ENCODE measurements at places on chromosomes 12 and 14. TPM values are rescaled to one million over a fixed set of nuclear protein-coding genes. Genes with fewer than 3 reads are reported as not detected.
A peak's percentile ranks its signal among the peaks of the same experiment; 100 is the strongest.

- no peaks in the 10 kb centered on the region for H3K27me3 ChIP-seq
- H3K36me3 ChIP-seq: no peaks in the 10 kb centered on the region
- no peak overlapping the region for H3K4me3 ChIP-seq
These were observed 36.2 kb upstream of the ATP2A2 start for GRCh38 chr12:110244829-110245228.

- DNase-seq: peak; percentile 24
- H3K27ac ChIP-seq: peak overlapping the region; percentile 81
- H3K4me3 ChIP-seq: peak overlapping the region; percentile 57
- no peaks in the 10 kb centered on the region for H3K36me3 ChIP-seq
- H3K4me1 ChIP-seq: peaks cover 35% of the 10 kb centered on the region
- H3K27me3 ChIP-seq: no peaks in the 10 kb centered on the region
These were observed 495 bp downstream of the ADIPOR2 start for GRCh38 chr12:1691123-1692007.

- no peak for DNase-seq
- H3K36me3 ChIP-seq: no peaks in the 10 kb centered on the region
- no peak overlapping the region for H3K4me3 ChIP-seq
- H3K27me3 ChIP-seq: no peaks in the 10 kb centered on the region
- no peaks in the 10 kb centered on the region for H3K4me1 ChIP-seq
- H3K27ac ChIP-seq: no peak overlapping the region
These were observed 877.1 kb downstream of the C12orf50 start for GRCh38 chr12:87152075-87152474.

DNA sequence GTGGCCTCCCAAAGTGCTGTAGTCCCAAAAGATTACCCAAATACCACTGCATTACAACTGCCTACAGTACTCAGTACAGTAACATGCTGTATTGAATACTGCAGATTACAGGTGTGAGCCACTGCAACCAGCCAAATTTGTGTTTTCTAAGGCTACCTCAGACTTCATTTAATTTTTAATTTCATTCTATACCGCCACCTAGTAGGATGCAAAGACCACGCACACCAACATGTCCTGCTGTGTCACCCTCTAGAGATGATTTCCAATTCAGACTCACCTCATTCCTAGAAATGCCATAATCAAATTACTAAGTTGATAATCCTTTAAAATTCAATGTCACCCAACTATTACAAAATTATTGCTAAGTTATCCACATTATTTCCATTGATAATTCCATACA, 15.1 kb downstream of the DICER1 start:
- H3K27ac ChIP-seq: peak overlapping the region; percentile 79
- H3K4me3 ChIP-seq: no peak overlapping the region
- no peak for DNase-seq
- H3K27me3 ChIP-seq: no peaks in the 10 kb centered on the region
- no peaks in the 10 kb centered on the region for H3K36me3 ChIP-seq

GRCh38 chr14:92585981-92586937, 72.7 kb downstream of the RIN3 start:
- H3K27me3 ChIP-seq: no peaks in the 10 kb centered on the region
- H3K4me1 ChIP-seq: peaks cover 39% of the 10 kb centered on the region
- DNase-seq: peak; percentile 83
- no peak overlapping the region for H3K4me3 ChIP-seq

- H3K4me1 ChIP-seq: no peaks in the 10 kb centered on the region
- no peak overlapping the region for H3K4me3 ChIP-seq
- H3K36me3 ChIP-seq: no peaks in the 10 kb centered on the region
- no peaks in the 10 kb centered on the region for H3K27me3 ChIP-seq
- DNase-seq: no peak
These were observed 73.2 kb downstream of the SLC2A13 start for GRCh38 chr12:40032433-40033241.

DNA sequence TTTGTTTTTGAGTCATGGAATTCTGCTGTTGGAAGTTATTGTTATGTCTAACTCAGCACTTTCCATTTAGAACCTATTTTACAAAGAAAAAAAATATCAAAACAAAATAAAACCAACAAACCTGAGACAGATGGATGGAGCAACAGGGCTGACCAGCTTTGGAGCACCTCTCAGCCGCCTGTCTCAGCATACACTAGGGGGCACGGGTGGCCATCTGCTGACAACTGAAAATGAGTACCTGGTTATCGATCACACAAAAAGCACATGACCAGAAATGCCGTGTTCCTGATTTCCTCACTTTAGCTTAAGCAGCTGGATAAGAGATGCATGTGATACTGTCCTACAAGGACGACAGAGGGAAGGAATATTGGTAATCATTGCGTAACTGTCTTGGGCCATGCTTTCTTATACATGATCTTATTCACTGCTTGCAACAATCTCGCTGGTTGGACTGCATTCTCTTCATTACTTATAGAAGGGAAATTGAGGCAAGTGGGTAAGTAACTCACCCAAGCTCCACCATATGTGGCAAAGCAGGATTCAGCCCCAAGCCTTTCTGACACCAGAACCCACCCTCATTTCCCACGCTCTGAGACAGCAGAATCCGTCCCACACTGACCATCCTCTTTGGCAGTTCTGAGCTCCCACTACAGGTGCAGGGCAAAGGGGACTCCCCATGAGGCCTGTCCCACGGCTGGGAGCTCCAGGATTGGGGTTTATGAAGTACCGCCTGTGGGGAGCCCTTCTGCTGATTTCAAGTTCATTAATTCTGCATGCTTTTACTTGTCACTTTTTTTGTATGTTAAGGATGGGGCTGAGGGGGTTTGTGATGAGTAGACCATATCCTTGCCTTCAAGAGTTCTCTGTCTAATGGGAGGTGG, 43.5 kb downstream of the C14orf132 start:
- DNase-seq: no peak
- H3K4me3 ChIP-seq: no peak overlapping the region
- no peaks in the 10 kb centered on the region for H3K27me3 ChIP-seq
- H3K36me3 ChIP-seq: no peaks in the 10 kb centered on the region
- H3K4me1 ChIP-seq: no peaks in the 10 kb centered on the region
- H3K27ac ChIP-seq: no peak overlapping the region

DNA sequence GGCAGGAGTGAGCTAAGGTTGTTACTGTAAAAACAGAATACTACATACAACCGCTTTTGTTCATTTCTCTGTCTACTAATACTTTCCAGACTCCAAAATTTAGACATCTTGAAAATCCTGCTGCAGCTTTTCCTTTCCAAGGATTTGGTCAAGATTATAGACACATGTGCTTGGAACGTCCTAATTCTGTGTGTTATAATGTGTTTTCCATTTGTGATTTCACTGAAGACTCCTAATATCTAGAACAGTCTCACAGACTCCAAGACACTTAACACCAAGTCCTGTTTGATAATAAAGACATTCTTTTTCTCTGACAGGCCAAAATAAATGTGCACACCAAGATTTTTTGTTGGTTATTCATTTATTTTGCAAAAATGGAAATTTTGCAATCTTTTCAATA, 41.8 kb upstream of the TMTC2 start:
- H3K36me3 ChIP-seq: no peaks in the 10 kb centered on the region
- H3K4me1 ChIP-seq: no peaks in the 10 kb centered on the region
- no peak overlapping the region for H3K27ac ChIP-seq
- no peaks in the 10 kb centered on the region for H3K27me3 ChIP-seq
- no peak for DNase-seq

DNA sequence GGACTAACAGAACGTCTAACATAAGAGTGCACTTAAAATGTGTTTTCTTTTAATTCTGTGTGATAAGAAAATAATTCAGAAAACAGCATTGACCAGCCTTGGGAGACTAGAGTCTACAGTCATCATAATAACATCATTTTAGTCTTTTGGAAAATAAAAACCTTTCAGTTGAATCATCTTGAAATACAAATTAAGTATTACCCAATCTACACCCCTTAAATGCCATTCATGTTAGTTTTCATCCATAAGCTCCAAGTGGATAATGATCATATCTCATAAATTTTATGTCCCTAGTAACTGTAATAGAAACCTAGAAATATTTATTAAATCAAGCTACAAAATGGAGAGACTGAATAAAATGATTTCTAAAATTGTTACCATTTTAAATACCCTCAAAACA, 32.4 kb downstream of the EPS8 start:
- H3K27ac ChIP-seq: no peak overlapping the region
- no peaks in the 10 kb centered on the region for H3K36me3 ChIP-seq
- no peak overlapping the region for H3K4me3 ChIP-seq

GRCh38 chr12:122012184-122012583, 9.5 kb upstream of the BCL7A start:
- H3K4me3 ChIP-seq: no peak overlapping the region
- no peak for DNase-seq
- no peak overlapping the region for H3K27ac ChIP-seq
- peaks cover 23% of the 10 kb centered on the region for H3K4me1 ChIP-seq
- no peaks in the 10 kb centered on the region for H3K36me3 ChIP-seq
- H3K27me3 ChIP-seq: no peaks in the 10 kb centered on the region

DNA sequence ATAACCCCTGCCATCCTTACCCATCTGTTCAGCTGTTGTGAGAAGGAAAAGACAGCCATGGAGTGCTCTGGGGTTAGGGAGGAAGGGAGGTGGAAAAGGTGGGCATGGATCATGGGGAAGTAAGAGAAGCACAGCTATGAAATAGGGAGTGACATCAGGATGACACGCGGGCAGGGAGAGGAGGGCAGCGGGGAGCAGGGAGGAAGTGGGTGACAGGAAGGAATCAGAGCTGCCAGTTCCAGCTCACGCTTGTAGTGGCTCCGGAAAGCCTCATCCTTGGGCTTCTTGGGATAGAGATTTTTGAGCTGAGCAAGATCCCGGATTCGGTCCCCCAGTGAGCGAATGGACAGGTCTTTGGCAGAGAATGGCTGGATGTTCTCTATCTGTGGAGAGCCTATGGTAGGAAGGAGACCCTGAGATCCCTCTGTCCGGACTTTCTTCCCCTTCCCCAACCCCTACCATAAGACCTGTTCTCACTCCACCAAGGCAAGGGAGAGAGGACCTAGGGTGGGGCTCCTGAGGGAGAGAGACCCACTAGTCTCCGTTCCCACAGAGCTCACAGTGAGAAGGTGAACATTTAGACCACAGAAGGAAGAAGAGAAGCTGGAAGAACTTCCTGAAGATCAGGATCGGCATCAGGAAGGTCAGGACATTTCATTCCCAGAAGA, 10.3 kb downstream of the NAB2 start:
- peaks cover 12% of the 10 kb centered on the region for H3K4me1 ChIP-seq
- no peaks in the 10 kb centered on the region for H3K27me3 ChIP-seq
- no peak overlapping the region for H3K4me3 ChIP-seq
- H3K27ac ChIP-seq: no peak overlapping the region
- no peak for DNase-seq
- peaks cover 92% of the 10 kb centered on the region for H3K36me3 ChIP-seq

DNA sequence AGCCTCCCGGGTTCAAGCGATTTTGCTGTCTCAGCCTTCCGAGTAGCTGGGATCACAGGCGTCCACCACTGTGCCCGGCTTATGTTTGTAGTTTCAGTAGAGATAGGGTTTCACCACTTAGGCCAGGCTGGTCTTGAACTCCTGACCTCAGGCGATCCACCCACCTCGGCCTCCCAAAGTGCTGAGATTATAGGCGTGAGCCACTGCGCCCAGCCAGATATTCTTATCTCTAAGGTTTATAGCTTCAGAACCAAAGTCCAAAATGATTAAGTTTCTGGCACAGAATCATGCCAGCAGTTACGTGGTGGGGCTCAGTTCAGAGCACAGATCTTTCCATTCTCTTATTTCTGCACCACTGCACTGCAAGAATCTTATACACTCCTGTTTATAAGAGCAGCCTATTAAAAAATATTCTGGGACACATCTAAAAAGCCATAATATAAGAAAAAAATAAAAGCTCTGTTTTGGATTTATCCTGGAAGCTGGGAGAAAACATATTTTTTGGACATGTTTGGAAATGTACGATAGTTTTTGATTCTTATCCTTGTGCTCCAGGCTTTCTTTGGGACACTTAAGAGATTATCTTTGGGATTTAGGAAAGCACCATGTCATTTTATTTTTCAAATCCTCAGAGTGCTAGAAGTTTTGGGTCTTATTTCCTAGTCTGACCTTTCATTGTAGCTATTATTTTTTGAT, 129.6 kb downstream of the LMNTD1 start:
- H3K4me3 ChIP-seq: no peak overlapping the region
- no peak overlapping the region for H3K27ac ChIP-seq
- DNase-seq: no peak
- no peaks in the 10 kb centered on the region for H3K4me1 ChIP-seq
- H3K36me3 ChIP-seq: no peaks in the 10 kb centered on the region
- no peaks in the 10 kb centered on the region for H3K27me3 ChIP-seq

DNA sequence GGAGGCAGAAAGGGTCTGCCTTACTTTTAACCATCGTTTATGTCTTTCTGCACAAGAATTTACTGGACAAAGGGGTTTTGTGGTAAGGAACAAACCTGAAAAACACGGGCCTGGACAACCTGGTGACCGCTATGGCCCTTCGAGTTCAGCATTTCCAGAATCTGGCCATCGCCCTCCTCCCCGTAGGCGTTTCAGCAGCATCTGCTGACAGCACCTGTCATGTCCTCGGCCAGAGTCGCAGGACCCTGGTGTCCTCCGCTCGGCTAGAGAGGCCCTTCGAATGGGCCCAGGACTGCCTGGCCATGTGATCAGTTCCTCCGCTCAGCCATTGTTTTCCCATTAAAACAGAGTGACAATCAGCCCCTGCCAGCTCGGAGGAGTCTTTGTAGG, 142.8 kb upstream of the FKBP4 start:
- no peak overlapping the region for H3K27ac ChIP-seq
- no peak overlapping the region for H3K4me3 ChIP-seq
- H3K36me3 ChIP-seq: no peaks in the 10 kb centered on the region
- no peaks in the 10 kb centered on the region for H3K27me3 ChIP-seq
- DNase-seq: no peak

- H3K4me3 ChIP-seq: no peak overlapping the region
- no peak for DNase-seq
- no peaks in the 10 kb centered on the region for H3K4me1 ChIP-seq
- no peaks in the 10 kb centered on the region for H3K36me3 ChIP-seq
These were observed 494.8 kb downstream of the NELL2 start for GRCh38 chr12:44381341-44381740.

GRCh38 chr12:124456652-124457152, 110.7 kb downstream of the NCOR2 start:
- H3K27me3 ChIP-seq: no peaks in the 10 kb centered on the region
- H3K4me1 ChIP-seq: peaks cover 69% of the 10 kb centered on the region
- H3K4me3 ChIP-seq: no peak overlapping the region
- peak; percentile 59 for DNase-seq
- H3K36me3 ChIP-seq: peaks cover 33% of the 10 kb centered on the region
- peak overlapping the region; percentile 70 for H3K27ac ChIP-seq

DNA sequence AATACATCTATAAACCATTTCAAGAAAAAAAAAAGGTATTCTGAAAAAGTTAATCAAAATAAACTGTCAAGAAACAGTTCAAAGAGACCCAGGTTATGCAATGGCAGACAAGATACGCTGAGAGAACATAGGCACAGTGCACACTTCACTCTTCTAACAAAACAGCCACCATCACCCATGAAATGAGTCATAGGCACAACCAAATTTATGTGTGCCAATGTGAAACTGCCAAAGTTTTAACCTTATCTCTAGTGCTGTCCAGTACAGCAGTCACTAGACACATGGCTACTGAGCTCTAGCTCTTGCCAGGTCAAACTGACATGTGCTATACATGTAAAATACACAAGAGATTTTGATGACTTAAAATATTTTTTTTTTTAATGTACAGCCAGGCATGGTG, 1.4 kb downstream of the CEP128 start:
- no peaks in the 10 kb centered on the region for H3K27me3 ChIP-seq
- no peaks in the 10 kb centered on the region for H3K36me3 ChIP-seq
- DNase-seq: no peak
- no peak overlapping the region for H3K27ac ChIP-seq
- no peak overlapping the region for H3K4me3 ChIP-seq

The SLC25A47 gene
- polyA plus RNA-seq: not detected

The PTPRQ gene
- not detected for polyA plus RNA-seq

The B4GALNT1 gene
- not detected for polyA plus RNA-seq

The SERPINA12 gene
- polyA plus RNA-seq: not detected

The STYK1 gene
- not detected for polyA plus RNA-seq

The INSM2 gene
- polyA plus RNA-seq: not detected

The MGP gene
- not detected for polyA plus RNA-seq

The ALG10 gene
- 1.6 TPM for polyA plus RNA-seq

The CCDC38 gene
- not detected for polyA plus RNA-seq

The KRT72 gene
- polyA plus RNA-seq: not detected
